DMS79 treated with DMSO at 0.1 percent for 48 hours (cell line): ENCODE measurements at places on chromosomes 1 and 21.

DNA sequence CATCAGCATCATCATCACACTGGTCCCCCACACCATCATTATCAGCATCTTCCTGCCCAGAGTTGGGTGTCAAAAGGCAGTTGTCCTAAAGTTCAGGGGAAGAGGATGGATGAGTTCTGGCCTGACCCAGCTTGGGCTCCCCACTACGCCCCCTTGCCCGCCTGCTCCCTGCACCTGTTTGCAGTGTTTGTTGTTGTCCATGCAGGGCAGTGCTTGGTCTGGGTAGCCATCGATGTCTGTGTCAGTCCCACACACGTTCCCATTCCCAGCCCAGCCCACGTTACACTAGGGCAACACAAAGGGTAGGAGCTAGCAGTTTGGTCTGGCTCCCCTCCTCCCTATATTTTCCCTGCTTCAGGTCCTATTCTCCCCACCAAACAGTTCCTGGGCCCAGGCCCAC is 6.8 kb downstream of the THBS3 start:
- no peak for DNase-seq

- peak; percentile 92 for DNase-seq
These were observed 11.3 kb upstream of the RIPK4 start for GRCh38 chr21:41777951-41778815.

- no peak for DNase-seq
These were observed 4.4 kb upstream of the ATXN7L2 start for GRCh38 chr1:109479311-109479710.

GRCh38 chr1:226296911-226297310 is 12.1 kb downstream of the LIN9 start:
- no peak for DNase-seq

DNA sequence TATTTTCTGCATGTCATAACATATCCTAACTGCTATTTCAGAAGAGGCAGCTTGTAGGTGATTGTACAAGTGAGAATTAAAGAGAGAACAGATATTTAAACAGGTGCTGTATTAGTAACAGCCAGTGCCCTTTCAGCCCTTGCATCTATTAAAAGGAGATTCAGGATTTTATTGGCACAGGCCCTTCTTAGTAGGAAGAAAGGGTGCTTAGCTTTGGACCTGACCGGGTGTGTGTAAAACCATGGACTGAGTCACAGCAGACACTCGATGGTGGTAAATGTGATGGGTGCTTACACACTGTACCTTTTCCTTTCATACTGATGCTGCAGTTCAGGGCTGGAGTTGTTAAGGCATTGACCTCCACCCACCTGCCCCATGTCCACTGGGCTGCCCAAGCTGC is 12.7 kb upstream of the CD101 start:
- no peak for DNase-seq

GRCh38 chr1:160623227-160623633 is 23.6 kb downstream of the SLAMF1 start:
- no peak for DNase-seq

DNA sequence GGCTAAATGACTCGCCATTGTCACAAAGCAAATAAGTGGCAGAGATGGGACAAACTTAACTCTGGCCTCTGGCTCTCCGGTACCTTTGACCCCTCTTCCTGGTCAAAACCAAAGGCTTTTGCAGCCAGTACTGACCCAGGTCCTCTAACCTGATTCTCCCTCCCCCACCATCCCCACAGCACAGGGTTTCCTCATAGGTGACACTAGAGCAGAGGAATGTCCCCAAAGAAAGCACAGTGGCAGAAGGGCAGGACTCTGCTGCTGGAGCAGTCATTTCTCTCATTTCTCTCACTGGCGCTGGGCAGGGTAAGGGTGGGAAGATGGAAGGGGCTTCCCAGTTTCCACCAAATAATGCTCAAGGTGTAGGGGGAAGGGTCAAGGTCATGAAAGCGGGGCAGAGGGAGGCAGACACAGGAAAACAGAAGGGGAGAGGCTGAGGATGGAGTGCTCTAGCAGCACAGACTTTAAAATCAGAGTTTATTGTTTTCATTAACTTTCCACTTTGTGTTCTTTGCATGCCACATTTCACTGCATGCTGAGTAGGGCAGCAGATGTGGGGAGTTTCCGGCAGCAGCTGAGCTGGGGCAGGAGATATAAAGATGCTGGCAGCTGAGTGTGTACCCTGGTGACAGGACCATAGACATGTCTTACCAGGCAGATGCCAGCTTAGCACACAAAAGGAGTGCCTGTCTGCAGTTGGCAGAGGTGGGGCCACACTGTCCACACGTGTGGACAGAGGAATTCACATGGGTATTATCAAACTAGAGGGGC is 80.5 kb downstream of the FAM78B start:
- DNase-seq, result no peak

DNA sequence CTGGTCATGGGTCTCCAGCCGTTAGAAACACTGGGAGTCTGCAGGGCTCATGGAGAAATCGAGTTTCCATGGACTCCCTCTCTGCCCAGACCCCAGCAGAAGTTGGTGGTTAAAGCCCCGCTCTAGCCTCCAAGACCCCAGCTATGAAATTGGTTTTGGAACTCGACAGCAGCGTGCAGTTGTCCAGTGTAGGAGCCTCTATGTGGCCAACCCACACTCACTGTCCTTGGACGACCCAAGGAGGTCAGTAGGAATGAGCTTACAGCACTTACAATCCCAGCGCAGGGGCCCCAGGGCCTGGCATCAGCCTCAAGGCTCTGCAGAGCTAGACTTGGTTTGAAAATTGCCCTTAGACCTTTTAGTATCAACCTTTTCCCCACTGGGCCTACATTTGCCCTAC is 3.2 kb upstream of the PRDM16 start:
- no peak for DNase-seq

GRCh38 chr1:231395076-231395997 is 26.8 kb downstream of the EGLN1 start:
- no peak for DNase-seq

DNA sequence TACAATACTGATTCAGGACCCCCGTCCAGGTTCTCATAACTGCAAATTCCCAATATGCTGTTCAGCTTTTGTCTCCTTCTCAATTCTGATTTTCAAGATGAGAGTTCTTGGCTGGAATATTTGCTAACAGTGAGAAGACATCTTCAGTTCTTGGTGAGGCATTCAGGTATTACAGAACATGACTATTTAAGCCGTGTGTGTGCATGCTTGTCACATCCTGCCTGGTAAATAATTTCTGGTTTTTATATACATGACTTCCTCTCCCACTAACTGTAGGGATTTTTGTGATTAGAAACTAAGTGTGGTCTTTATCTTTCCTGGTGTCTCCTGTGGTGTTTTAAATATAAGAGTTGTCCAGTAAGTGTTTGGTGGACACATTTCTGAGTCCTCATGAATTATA is 10.2 kb upstream of the SLC19A2 start:
- no peak for DNase-seq

GRCh38 chr1:167491586-167492461 is 26.5 kb downstream of the CD247 start:
- DNase-seq, result peak; percentile 28

DNA sequence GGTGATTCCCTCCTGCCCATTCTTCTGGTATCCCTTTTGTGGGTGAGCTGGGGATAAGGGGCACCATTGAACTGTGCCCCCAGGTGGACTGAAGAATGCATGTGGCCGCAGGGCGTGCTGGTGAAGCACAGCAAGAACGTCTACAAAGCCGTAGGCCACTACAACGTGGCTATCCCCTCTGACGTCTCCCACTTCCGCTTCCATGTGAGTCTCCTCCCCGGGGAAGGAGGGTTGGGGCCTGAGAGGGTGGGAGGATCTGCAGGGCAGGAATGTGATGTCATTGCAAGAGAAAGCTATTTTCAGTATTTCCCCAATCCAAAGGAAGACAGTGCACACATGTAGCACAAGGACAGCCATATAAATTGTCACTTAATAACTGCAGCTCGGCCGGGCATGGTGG is 7.5 kb upstream of the KPNA6 start:
- DNase-seq, result no peak

- DNase-seq, result no peak
These were observed 29.4 kb downstream of the KAZN start for GRCh38 chr1:14627608-14628489.

DNA sequence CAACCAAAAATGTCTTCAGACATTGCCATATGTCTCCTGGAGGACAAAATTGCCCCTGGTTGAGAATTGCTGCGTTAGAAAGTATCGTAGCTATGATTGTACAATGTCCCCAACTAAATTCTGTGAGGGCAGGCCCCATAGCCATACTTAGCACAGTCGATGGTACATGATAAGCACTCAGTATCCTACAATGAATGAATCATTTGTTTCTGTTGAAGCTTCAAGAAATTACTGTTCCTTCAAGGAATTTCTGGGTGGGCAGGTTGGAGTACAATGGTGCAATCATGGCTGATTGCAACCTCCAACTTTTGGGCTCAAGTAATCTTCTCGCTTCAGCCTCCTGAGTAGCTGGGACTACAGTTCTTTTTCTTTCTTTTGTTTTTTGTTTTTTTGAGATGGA is 4.7 kb downstream of the CAP1 start:
- no peak for DNase-seq

GRCh38 chr1:117239467-117239866 is 28.7 kb upstream of the VTCN1 start:
- no peak for DNase-seq

- no peak for DNase-seq
These were observed 37.9 kb upstream of the PODN start for GRCh38 chr1:53024117-53024516.

DNA sequence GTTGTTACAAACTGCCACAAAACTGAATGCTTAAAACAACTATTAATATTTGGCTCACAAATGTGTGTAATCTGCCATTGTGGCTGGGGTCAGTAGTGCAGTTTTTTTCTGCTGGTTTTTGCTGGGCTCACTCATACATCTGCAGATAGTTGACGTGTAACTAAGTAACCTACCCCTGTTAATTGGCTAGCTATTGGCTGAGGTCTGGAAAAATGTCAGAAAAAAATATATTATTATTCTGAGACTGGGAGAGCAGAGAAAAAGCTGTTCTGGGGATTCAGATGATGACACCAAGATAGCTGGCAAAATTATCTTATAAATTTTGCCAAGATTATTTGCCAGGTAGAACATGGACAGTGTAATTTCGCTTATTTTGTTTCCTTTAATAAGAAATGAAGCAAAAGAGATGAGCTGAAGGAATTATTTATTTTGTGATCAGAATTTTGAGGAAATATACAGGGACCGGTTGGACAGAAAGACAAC is 616.1 kb upstream of the ADAMTS5 start:
- DNase-seq, result no peak

- DNase-seq, result no peak
These were observed 8.7 kb upstream of the CADM3 start for GRCh38 chr1:159162516-159163265.

GRCh38 chr1:222424826-222425225 is 123.1 kb downstream of the HHIPL2 start:
- no peak for DNase-seq

- DNase-seq, result no peak
These were observed 273.1 kb upstream of the SNX7 start for GRCh38 chr1:98388441-98388840.

GRCh38 chr1:157201767-157202166 is 63.6 kb upstream of the ETV3 start:
- DNase-seq, result no peak

DNA sequence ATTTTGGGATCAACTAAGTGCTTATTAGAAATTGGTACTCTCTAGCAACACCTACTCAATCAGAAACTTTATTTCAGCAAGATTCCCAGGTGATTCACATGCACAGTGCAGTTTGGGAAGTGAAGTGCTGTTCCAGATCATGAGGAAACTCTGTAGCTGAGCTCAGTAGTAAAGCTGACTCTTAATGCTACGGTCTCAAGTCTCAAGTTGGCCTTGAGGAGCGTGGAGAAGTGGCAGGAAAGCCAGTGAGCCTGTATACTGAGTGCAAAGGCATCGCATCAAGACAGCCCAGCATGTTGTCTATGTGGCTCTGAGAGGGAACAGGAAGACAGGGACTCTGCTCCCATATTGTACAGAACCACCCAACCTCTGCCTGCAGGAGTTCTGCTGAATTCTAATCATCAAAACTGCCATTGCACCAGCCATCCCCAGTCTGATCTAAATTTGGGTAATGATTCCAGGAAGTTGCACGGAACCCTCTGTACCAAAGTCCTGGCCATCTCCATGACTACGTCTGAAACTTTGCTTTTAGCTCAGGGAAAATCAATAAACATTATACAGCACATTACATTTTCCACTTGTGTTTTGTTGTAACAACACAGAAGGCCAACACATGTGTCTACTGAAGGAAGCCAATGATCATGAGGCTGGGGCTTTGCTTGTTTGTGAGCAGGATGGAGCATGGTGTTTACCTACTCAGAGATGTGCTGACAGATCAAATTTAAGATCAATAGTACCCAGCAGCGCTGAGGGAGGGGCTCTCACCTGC is 105.1 kb upstream of the TLR5 start:
- peak; percentile 74 for DNase-seq

GRCh38 chr21:29185172-29185571 is 54.7 kb downstream of the MAP3K7CL start:
- DNase-seq, result no peak

DNA sequence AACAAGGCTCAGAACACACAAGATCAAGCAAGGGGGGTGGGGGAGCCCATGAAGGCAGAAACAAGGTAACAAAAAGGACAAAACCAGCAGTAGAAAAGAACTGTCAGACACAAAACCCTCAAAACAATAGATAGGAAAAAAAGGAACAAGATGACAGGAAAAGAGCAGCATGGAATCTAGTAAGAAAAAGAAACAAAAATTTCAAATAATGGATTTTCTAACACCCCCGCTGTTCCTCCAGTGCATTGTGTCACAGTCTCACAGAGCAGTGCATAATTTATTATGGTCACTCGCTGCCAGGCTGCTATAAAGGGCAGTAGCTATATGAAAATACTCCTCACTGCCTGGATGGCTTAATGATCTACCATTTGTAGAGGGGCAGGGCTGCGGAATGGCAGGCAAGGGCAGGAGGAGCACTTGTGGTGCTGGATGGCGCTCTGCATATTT is 567.9 kb downstream of the DPYD start:
- DNase-seq, result no peak

GRCh38 chr1:115469703-115470476 is 131.8 kb upstream of the NGF start:
- DNase-seq, result peak; percentile 97

GRCh38 chr1:76015478-76016103 is 59.0 kb upstream of the ST6GALNAC3 start:
- no peak for DNase-seq
